ENCODE measurements at places on chromosomes 1 and 21.

DNA sequence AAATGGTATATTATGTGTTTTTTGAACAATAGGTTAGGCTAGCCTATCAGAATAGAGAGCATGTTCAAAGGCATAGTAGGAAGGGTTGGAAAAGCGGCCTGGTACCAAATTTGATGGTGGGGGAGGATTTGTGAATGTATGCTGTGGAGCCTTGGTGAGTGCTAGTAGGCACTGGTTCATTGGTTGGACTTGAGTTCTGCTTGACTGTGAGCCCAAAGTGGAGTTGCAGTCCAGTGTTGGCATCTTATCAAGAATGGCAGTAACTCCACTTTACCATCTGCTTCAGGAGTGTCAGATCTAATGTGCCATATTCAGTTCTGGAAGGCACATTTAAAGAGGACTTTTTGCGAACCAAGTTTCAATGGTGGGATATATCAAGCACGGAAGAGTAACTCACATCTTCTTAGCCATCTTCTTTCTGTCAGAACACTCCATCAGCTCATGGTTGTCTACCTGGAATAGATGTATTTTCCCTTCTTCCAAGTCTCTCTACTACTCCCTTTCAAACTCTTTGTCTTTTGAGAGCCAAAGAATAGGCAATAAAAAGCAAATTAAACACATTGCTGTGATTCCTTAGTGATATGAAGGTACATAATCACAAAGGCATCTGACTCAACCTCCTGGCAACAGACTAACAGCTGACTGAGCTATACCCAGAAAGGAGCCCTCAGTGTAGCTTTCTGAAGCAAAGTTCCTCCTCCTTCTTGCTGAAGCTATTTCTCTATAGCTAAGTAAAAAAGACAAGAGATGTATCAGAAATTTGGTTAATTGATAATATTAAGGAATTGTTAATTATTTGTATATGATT is 21.7 kb downstream of the LRRC8B start:
- DNase-seq: no peak

DNA sequence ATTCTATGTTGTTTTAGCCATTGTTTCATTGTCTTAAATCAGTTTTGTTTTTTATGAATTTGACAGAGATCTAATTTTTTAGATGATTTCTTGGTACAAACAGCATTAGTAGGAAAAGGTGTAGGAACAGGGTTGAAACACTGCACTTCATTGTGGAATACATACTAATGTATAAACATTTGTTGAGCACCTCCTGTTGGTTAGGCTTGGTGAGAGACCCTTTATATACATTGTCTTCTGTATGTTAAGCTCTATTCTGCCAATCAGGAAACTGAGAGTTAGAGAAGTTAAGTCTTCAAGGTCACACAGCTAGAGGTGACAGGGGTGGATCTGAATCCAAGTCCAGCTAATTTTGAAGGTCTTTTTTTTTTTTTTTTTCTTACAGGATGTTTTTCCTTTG is 192.7 kb downstream of the VPS13D start:
- no peak for DNase-seq

- DNase-seq: no peak
Measured at GRCh38 chr1:103144681-103145080, 36.4 kb upstream of the COL11A1 start.

DNA sequence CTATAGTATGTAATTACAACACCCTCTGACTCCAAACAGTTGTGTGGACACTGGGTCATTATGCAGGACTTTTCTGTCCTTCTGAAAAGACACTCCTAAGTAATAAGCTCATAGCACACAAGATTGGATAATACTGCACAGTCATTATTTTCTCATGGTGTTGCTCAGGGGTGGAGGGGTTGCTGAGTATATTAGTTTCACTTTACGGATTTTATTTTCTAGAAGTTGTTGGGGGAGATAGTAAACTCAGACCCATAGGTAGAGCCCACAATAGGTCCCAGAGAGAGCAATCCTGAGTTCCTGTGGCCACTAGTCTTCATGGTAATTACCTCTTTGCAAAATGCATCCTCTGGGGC is 53.4 kb downstream of the DUSP10 start:
- DNase-seq: no peak

DNA sequence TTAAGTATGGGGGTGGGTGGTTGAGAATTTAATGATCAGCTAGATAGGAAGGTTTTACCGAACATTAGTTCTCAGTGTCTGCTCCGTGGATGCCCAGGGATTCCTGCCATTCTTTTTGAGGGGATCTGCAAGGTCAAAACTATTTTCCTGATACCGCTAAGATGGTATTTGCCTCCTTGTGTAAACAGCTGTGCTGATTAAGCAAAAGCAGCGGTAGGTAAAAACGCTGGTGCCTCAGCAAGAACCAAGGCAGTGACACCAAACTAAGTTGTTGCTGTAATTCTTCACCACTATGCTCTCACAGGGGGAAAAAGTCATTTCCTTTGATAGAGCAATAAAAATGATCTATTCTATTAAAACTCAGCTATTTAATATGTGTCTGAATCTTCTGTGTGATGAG is 229.0 kb downstream of the FMN2 start:
- no peak for DNase-seq

GRCh38 chr1:67846538-67846937 is 13.3 kb upstream of the GNG12 start:
- DNase-seq: no peak

- DNase-seq: peak; percentile 48
Measured at GRCh38 chr21:36125512-36126207, 9.2 kb upstream of the CBR3 start.

GRCh38 chr1:8212580-8213031 is 105.3 kb upstream of the SLC45A1 start:
- DNase-seq: no peak

DNA sequence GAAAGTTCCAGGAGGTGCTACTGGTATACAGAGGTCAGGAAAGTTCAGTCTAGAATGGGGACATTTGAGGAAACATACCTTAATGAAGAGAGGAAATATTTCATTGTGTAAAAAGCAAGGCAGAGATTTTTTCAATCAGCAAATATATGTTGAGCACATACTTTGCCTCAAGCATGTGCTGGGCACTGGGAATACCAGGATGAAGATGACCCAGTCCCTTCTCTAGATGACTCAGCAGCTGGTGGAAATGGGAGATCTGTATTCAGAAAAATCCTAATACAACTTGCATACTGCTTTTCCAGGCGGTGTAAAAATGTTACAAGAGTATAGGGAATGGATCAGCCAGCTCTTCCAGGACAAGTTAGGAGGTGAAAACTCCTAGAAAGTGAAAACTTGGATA is 229.3 kb downstream of the FGGY start:
- DNase-seq: no peak

- no peak for DNase-seq
Measured at GRCh38 chr1:36251794-36252481, 27.7 kb downstream of the THRAP3 start.

DNA sequence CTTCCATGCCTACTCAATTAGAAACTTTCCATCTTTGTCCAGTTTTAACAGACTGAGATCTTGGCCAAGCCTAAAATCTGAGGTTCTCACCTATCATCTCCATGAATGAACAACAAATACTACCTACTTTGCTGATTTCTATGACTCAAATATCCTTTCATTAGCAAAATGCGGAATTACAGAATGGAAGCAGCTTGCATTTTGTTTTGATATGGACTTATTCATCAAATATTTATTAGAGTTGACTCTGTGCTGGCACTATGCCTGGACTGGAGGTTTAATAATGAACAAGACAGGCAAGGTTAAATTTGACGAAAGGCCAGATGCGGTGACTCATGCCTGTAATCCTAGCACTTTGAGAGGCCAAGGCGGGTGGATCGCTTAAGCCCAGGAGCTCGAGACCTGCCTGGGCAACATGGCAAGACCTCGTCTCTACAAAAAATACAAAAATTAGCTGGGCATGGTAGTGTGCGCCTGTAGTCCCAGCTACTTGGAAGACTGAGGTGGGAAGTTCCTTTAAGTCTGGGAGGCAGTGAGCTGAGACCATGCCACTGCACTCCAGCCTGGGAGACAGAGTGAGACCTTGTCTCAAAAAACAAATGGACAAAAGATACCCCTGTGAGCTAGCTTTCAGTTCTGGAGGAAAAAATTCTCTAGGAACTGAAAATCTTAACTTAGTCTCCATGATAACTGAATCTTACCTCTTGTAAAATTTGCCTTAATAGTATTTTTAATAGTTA is 29.4 kb upstream of the SOD1 start:
- no peak for DNase-seq

DNA sequence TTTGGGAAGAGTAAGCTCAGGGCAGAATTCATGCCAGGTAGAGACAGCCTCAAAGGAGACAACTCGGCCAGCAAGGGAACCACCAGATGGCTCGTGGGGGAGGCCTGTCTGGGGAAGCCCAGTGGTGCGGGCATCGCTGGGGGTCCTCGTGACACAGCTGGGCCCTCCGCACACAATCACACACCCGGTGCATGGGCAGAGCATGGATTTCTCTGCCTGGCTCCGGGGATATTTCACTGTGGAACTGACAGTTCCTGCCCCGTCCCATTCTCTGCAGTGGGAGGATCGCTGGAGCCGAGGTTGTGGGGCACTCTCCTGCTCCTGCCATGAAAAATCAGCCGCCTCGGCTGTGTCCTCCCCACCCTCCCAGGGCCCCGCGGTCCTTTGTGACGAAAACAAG is 108.0 kb downstream of the CRYAA start:
- no peak for DNase-seq

DNA sequence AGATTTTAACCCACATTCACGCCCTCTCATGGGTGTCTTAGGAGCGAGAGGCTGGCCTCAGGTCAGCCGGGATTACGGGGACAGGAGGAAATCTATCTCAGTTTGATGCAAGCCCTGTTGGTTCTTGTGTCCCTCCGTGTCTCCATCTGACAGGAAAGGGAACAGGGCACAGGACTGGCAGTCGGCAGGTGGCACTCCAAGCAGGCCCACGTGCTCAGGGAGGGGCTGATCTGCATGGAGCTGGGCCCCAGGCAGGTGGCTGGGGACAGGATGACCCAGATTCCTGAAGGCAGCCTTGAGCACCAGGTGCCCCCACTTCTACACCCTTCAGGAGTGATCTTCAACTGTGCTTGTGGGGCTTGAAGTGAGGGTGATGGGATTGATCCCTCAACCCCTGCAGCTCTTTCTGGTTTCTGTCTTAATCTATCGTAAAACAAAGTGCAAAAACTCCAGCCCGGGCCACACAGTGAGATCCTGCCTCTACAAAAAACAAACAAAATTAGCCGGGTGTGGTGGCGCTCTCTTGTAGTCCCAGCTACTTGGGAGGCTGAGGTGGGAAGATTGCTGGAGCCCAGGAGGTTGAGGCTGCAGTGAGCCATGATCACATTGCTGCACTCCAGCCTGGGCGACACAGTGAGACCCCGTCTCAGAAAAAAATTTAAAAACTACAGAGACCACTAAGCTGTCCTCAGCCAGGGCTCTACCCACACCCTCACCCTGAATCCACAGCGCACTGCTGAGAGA is 8.3 kb downstream of the PLEKHG5 start:
- DNase-seq: no peak

DNA sequence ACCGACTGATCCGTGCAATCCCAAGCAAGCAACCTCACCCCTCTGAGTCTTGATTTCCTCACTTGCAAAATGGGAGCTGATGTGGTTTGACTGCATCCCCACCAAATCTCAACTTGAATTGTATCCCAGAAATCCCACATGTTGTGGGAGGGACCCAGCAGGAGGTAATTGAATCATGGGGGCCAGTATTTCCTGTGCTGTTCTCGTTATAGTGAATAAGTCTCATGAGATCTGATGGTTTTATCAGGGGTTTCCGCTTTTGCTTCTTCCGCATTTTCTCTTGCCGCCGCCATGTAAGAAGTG is 58.4 kb downstream of the FHAD1 start:
- DNase-seq: no peak

DNA sequence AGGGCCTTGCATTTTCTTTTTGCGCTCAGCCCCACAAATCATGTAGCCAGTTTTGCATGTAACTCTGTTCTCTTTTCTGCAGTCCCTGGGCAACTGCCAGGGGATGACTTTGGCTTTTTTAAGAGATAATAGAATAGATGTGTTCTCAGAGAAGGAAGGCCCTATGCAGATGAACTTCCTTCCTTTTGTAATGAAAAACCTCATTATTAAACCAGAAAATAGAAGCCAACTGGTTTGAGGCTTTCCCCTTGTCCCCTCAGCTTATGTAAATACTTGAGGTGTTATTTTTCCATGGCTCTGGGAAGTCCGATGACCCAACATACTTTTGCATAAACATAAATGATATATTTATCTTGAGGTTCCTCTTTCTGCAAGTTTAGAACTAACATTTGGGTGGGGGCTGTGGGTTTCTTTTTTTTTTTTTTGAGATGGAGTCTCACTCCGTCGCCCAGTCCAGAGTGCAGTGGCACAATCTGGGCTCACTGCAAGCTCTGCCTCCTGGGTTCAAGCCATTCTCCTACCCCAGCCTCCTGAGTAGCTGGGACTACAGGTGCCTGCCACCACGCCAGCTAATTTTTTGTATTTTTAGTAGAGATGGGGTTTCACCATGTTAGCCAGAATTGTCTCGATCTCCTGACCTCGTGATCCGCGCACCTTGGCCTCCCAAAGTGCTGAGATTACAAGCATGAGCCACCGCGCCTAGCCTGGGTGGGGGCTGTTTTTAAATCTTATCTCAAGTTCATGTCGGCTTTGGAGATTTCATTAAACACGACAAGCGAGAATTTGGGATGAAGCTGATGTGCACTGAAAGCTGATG is 14.4 kb upstream of the FCRL5 start:
- no peak for DNase-seq

- no peak for DNase-seq
Measured at GRCh38 chr21:39527067-39527595, 75.4 kb downstream of the SH3BGR start.

Data from T-helper 1 cell (primary cell).